Prostate gland (tissue), 2 donors: ENCODE measurements at places on chromosomes 3 and 15.

- no peak for DNase-seq
Measured at GRCh38 chr15:65938604-65939003, 69.3 kb downstream of the RAB11A start.

DNA sequence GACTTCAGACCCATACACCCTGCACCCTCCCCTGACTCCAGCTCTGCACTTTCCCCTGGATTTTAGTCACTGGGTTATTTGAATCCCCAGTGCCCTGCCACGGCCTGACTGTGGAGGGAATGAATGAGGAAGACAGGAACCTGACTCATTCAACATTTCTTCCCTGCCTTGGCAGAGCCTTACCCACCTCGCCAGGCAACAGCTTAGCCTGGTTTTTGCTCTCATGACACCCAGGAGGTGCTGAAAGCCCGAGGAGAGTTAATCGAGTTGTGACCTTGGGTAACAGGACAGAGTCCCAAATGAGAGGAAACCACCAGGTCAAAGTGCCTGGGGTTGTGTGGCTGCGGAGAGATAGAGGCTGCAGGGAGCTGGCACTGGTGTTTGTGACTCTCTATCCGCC lies 128.3 kb downstream of the SMAD6 start:
- DNase-seq, result no peak

DNA sequence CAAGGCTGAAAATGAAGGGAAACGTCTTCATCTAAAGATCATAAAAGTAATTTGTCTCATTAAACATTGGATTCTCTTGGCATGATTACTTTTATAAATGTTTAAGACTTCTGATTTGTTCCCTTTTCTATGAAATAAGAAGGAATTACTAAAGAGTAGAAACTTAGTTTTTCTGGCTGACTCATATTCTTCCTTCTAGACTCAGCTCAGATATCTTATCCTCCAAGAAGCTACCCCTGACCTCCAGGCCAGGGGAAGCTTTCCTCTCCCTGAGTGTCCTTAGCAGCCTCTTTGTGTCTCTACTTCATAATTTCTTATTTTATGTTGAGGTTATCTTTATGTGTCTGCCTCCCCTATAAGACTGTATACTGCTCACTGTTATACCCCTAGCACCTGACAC lies 291.9 kb upstream of the STT3B start:
- no peak for DNase-seq

DNA sequence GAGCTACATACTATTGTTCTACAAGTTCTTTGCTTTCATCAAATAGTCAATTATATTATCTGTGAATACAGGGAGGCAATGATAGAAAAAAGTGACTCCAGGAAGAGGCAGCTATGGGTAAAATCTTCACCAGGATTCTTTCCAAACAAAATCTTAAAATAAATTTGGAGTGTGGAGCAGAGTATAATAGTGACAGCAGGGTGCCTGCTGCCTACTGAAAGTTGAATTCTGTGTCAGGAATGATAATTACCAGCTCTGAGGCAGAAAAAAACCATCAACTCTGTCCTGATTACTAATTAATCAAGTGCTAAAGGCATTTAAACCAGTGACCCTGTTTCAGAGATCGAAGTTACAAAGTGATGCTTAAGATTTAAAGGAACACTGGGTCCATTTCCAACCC lies 148.0 kb downstream of the DIPK2A start:
- no peak for DNase-seq

DNA sequence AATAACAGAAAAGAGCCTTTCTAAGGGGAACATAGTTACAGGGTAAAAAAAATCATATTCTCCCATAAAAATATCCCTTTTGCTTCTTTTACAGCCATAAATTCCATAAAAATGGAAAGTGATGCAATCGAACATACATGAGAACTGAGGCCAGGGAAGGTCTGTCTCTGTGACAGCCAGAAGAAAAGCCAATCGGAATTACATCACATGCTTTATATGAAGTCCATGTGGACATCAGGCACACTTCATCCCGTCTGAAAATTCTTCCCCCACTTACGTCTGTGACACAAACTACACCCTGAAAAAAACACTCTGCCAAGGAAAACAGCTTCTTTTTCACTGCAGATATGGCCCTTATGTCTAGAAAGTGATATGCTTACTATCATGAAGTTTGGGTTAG lies 323.5 kb downstream of the ERC2 start:
- DNase-seq, result no peak

GRCh38 chr15:68497206-68497910 lies 65.4 kb upstream of the ITGA11 start:
- no peak for DNase-seq

DNA sequence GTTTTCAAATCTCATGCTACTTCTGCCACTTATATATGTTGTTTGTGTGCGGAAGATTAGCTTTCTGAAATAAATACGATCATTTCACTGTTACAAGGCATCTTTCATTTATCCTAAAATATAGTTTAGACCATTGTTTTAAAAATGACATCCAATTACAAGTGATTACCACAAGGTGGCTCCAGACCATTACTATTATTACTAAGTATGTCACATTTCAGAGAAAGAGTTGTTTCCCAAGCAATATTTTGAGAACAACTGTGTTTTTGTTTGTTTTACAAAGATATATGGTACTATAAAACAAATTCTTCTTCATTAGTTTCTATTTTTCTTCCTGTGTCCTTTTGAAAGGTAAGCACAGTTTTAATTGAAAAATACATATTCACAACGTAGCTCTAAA lies 136.0 kb upstream of the RAP2B start:
- no peak for DNase-seq

DNA sequence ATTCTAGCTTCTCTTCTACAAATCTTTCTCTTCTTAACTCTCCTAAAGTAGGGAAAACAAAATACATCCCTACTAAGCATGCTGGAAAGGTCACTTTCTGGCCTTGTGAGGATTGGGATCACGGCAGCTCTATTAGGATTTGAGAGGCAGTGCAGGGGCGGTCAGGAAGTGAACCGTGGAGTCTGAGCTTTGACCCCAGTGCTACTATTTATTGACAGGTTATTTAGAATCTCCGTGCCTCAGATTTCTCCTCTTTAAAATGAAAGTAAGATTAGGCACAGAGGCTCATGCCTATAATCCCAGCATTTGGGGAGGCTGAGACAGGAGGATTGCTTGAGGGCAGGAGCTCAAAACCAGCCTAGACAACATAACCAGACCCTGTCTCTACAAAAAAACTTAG lies 42.0 kb upstream of the CHRM5 start:
- no peak for DNase-seq

GRCh38 chr3:37751016-37751415 lies 110.7 kb upstream of the CTDSPL start:
- no peak for DNase-seq

DNA sequence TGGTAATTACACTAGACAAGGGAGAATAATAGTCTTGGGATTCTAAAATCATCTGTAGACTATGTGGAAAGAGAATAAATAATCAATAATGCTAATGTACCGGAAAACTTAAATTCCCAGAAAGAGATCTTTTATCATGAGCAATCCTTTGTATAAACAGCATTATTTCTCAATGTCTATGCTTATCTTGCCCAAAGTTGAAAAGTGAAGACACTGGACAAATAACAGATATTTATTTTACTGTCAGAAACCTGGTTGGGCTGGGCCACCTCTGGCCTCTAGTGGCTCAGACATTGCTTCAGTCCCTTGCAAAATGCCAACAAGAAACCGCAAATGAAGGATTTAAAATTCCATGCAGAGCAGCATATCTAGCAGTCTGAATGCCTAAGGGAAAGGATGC lies 409.9 kb downstream of the FHIT start:
- DNase-seq, result no peak

GRCh38 chr3:189652042-189652441 lies 20.9 kb downstream of the TP63 start:
- no peak for DNase-seq

DNA sequence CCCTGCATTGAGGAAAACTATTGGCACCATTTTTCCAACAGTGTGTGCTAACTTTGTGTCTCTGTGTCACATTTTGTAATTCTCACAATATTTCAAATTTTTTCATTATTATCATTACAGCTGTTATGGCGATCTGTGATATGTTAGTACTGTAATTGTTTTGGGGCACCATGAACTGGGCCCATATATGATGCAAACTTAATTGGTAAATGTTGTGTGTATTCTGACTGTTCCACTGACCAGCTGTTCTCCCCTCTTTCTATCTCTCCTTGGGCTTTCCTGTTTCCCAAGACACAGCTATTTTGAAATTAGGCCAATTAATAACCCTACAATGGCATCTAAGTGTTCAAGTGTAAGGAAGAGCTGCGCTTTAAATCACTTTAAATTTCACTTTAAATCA lies 2.2 kb upstream of the CYP8B1 start:
- DNase-seq, result no peak

- DNase-seq, result no peak
Measured at GRCh38 chr3:152204218-152204617, 64.5 kb upstream of the MBNL1 start.

DNA sequence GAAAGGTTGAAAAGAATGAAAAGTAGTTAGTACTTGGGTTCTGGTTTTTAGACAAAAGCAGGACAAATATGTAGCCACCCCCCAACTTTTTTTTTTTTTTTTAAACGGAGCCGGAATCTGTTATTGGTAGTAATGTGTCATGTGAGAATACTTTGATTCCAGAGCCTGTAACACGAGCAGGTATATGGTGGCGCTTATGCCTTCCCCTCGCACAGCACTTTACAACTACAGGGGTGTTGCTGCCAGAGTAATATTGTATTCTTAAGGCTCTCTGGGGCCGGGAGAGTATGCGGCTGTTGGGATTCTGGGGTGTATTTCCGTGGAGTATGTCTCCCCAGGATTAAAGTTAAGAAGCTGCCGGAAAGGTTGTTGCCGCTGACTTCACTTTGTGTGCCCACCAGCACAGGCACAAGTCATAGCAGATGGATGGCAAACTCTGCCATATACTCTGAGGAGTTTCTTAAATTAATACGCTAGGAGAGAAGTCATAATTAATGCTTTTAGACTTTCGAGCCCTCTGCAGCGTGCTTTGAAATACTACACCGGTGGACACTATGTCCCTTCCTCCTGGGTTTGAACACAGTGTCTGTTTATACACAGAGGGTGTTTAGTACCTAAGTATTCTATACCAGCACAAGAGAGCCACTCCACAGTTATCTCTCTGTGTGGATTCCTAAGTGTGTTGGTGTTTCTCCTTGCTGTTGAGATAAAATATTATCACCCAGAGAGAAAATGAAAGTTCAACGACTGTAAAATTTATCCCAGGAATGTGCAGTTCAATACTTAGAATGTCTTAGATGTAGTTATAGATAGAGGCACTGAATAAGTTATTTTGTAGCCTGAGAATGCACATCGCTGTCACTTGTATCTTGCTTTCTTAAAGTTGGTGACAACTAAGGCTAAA lies 1.4 kb downstream of the MBNL1 start:
- DNase-seq, result peak; percentile 60

- DNase-seq, result no peak
Measured at GRCh38 chr3:171673951-171674350, 136.3 kb downstream of the PLD1 start.

DNA sequence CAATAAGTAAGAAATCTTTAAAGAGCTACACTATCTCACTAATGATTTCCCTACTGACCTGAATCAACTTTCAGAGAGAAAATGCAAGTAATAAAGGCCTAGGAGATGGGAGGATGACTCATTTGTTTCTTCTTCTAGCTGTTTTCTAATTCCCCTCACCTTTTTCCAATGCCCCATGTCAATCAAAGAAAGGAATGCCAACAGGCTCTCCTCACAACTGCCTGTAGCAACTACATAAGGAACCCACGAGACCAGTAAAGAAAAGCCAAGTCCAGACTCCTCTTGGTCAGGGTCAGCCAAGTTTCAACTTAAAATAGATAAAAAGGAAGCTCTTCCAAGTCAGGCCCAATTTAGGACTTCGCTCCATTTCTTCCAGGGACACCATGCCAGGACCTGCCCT lies 201.9 kb downstream of the TNIK start:
- no peak for DNase-seq

DNA sequence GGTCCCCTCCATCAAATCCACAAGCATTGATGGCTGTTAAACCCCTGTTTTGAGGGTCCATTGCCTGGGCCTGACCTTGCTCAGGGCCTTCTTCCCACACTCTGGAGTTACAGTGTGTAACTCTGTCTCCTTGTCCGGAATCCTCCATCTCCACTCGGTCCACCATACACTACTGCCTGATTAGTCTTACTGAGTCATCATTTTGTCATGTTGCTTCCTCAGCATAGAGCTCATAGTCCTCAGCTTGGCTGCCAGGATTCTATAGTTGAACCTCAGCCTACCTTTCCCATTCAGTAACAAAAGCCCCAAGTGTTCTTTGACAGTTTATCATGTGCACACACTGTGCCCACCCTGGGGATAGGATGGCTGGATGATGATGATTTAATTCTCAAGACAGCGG lies 113.0 kb downstream of the PDE8A start:
- DNase-seq, result no peak

GRCh38 chr15:65409036-65409631 lies 13.6 kb downstream of the IGDCC4 start:
- no peak for DNase-seq

GRCh38 chr15:99956022-99956775 lies 223.0 kb upstream of the LYSMD4 start:
- DNase-seq, result peak; percentile 3
